ENCODE measurements at places on chromosomes 7 and 10. TPM values are rescaled to one million over a fixed set of nuclear protein-coding genes. Genes with fewer than 3 reads are reported as not detected.
A peak's percentile ranks its signal among the peaks of the same experiment; 100 is the strongest.

The TRIM73 gene
- total RNA-seq = 10.7 TPM

The GIMAP6 gene
- 51.9 TPM for total RNA-seq

GRCh38 chr7:951881-952547, 2.5 kb downstream of the ADAP1 start:
- no peak for DNase-seq

DNA sequence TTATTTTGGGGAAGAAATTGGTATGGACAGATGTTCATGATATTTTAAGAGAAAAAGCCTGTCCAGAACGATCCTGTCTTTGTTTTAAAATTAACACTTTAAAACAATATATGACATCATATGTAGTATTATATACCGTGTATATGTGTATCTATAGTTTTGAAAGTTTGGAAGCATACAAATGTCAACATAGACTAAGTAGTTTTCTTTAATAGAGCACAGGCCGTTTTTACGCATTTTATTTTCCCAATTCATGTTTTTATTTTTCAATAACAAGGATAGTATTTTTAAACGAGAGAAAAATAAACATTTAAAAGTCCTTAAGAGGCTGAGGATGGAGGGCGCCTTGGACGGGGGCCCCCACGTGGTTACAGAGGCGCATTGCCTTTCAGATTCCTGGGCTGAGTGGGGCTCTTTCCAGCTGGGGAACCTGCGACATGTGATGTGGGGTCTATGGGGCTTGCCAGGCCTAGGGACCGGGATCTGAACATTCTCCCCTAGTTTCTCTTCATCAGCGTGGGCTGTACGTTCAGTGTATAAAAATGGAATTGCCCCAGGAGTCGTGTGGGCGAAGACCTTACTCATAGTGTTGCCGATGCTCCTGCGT, 127.8 kb upstream of the ZNF746 start:
- peak; percentile 36 for DNase-seq

- DNase-seq = no peak
Observed at GRCh38 chr10:1097436-1097835, 41.3 kb downstream of the WDR37 start.

The HABP2 gene
- total RNA-seq = not detected

GRCh38 chr7:7203813-7204575, 21.6 kb downstream of the C1GALT1 start:
- no peak for DNase-seq

DNA sequence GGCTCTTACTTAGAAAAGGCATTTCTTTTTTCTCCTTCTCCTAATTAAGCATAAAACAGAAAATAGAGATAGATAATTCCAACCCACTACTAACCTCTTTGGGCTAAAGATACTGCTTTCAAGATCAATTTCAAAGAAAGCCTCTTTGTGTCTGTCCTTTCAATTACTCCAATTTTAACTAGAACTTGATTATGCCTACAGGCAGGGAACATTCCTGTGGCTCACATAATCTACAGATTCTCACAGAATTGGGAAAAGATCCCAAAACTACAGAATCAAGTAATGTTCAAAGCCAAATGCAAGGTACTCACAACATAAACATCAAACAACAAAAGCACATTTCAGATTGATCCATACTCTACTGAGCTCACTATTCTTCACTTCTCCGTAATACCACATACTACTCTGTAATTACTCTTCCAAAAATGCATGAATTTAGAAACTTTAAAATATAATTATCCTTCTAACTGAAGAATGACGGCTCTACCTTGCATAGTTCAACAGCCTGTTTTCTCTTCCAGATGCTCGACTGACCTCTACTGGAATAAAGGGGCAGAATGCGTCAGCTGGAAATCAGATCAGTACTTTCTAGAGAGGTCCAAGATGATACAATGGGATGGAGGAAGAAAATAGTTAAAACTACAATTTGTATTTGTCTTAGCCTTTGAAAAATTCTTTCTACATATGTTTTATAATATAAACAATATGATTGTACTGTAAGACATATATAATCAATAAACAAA, 3.9 kb downstream of the MTERF1 start:
- DNase-seq = no peak

DNA sequence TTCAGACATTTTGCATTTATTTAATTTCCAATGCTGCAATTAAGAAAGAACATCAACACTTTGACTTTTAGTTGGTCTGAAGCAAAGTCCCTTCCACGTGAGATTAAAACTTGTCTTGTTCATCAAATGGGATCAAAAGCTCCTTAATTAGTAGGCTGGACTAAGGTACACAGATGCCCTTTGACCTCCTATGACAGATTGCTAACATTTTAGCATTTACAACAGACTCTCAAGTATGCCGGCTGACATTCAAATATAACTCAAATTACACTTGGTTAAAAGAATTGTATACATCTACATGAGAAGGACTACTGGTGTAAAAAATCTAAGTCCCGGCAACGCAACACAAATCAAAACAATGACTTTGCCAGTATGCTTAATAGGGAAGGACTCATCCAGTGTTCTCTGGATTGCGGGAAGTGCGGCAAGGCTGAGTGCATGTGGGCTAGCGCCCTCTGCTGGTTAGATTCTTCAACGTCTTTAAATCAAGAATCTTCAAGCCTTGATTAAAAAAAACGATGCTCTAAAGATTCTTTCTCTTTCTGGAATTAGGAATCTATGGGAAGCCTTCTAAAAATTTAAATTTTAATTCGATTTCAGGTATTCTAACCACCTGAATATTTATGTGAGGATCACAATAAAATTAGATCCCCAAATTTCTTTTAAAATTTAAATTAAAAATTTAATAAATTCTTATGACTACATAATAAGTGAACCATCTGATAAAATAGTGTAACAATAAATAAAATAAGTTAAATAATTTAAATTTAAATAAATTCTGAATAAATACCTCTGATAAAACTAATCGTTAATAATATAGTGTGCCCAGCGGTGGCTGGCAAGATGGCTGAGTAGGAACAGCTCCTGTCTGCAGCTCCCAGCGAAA, 444.7 kb downstream of the DGKB start:
- peak; percentile 72 for DNase-seq

The KCNMA1 gene
- total RNA-seq = 1.8 TPM
